A549 treated with CORT108297 at 1 μM for 4 hours (cell line): ENCODE measurements at places on chromosomes 3 and 15. TPM values are rescaled to one million over a fixed set of nuclear protein-coding genes. Genes with fewer than 3 reads are reported as not detected.

Gene UBE2E1
- 94.2 to 103 TPM (median 95.5 TPM) in 5 replicates for total RNA-seq

Gene CLDN11
- total RNA-seq, result 0.13 to 0.31 TPM (median 0.17 TPM) in 5 replicates

Gene CHCHD6
- total RNA-seq, result 17.4 to 20.6 TPM (median 20.3 TPM) in 5 replicates

Gene DCLK3
- total RNA-seq, result 0.01 TPM in 1 of 5 replicates, not detected in the others

Gene CPN2
- total RNA-seq, result not detected in 5 replicates

Gene PARP9
- total RNA-seq, result 5.1 to 6.3 TPM (median 5.2 TPM) in 5 replicates

Gene HERC2
- 40.6 to 52.1 TPM (median 45.3 TPM) in 5 replicates for total RNA-seq

Gene VGLL3
- 4.2 to 11.5 TPM (median 6.8 TPM) in 5 replicates for total RNA-seq

Gene KATNBL1
- total RNA-seq, result 29.1 to 41.6 TPM (median 33.1 TPM) in 5 replicates

Gene PRSS50
- not detected in 5 replicates for total RNA-seq

Gene SCN11A
- 0.01 TPM in 2 of 5 replicates, not detected in the others for total RNA-seq

Gene ATP2C1
- total RNA-seq, result 31.1 to 37.4 TPM (median 32.3 TPM) in 5 replicates

Gene TEX55
- not detected in 5 replicates for total RNA-seq
